GM06990 (cell line): ENCODE measurements at places on chromosomes 1 and 21.

- DNase-seq = no peak
Measured at GRCh38 chr1:101945884-101946283, 50.8 kb downstream of the OLFM3 start.

- DNase-seq = no peak
Measured at GRCh38 chr1:8462371-8462892, 144.5 kb downstream of the SLC45A1 start.

DNA sequence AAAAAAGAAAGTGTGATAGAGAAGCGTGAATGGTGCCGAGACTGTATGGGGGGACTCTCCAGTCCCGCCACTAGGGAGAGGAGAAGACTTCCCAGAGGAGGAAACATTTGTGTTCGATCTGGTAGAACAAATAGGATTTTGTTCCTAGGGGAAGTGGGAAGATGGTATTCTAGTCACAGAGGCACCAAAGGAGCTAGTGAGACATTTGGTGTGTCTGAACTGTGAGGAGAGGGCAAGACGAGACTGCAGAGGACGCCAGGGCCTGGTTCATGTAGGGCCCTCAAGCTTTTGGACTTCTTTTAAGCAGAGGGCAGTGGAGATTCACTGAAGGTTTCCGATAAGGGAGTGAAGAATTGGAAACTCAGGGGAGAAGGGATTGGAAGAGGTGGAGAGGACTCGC, 2.9 kb downstream of the BTBD19 start:
- DNase-seq = no peak

- DNase-seq = no peak
Measured at GRCh38 chr1:203891950-203892349, 30.6 kb downstream of the SNRPE start.
